ENCODE measurements at places on chromosomes 4 and X.

- no peak for DNase-seq
These were observed 707 bp downstream of the SLC9A6 start for GRCh38 chrX:135985973-135986310.

- DNase-seq, result no peak
These were observed 18.0 kb downstream of the HDAC8 start for GRCh38 chrX:72554448-72555140.

DNA sequence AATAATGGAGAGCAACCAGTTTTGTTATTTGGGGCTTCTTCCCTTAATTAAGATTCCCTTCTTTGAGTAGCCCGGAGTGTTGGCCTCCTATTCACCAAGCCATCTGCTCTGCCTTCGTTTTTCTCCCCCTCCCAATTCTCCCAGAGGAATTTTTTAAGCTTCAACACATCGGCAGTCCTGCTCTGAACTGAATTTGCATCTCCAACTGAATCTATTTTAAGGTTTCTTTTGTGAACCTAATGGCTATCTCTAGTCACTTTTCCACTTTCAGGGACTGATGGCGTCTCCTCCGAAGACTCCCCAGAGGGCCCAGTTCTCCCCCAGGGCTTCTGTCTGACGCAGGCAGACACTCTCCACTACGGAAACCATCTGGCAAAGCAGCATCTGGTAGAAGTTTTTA lies 280.2 kb downstream of the ADGRA3 start:
- no peak for DNase-seq

GRCh38 chrX:30576881-30577280 lies 685 bp downstream of the TASL start:
- no peak for DNase-seq

DNA sequence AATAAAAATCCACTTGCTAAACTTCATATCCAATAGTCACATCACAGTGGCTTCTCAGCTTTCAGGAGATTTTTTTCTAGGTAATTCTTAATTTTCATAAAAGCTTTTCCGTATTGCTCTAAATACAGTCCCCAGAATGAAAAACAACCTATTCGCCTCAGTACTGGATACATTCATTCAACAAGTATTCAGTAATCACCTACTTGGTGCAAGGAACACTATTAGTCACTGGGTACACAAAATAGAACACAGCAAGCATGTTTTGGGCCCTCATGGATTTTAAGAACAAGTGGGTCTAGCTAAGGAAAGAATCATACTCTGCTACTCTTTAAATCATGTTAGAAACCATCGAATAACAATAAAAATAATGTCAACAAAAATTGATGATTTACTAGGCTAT lies 2.8 kb upstream of the BEX3 start:
- DNase-seq, result no peak

- no peak for DNase-seq
These were observed 32.5 kb downstream of the TACC3 start for GRCh38 chr4:1753697-1754311.
